ENCODE measurements at places on chromosomes 2 and 18.

DNA sequence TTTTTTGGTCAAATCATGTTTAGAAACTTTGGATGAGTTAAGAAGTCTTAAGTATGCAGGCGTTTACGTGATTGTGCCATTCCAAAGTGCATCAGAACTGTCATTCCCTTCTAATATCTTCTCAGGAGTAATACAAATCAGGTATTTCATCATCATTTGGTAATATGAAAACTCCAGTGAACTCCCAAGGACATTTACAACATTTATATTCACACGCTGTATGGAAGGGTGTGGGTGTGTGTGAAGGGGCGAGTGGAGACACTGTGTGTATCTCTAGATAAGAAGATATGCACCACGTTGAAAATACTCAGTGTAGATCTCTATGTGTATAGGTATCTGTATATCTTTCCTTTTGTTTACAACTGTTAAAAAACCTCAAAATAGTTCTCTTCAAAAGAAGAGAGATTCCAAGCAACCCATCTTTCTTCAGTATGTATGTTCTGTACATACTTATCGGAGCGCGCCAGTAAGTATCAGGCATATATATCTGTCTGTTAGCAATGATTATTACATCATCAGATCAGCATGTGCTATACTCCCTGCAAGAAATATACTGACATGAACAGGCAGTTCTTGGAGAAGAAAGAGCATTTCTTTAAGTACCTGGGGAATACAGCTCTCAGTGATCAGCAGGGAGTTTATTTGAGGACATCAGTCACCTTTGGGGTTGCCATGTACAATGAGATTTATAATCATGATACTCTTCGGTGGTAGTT is 29.3 kb downstream of the COX7A2L start:
- DNase-seq: no peak

DNA sequence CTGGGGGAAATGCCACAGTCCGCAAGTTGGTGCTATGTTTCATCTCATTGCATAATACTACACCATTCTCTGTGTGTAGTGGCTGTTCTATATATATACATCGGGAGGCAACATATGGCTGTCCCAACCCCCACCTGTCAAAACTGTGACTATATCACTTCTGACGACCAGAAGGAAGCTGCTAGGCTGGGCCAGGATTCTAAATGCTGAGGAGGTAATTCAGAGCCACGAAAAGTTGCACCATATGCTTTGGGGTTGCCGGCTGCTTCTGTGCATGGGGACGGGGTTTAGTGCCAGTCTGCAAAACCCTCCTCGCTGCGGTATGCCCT is 117.3 kb downstream of the MSH2 start:
- DNase-seq: peak; percentile 20

DNA sequence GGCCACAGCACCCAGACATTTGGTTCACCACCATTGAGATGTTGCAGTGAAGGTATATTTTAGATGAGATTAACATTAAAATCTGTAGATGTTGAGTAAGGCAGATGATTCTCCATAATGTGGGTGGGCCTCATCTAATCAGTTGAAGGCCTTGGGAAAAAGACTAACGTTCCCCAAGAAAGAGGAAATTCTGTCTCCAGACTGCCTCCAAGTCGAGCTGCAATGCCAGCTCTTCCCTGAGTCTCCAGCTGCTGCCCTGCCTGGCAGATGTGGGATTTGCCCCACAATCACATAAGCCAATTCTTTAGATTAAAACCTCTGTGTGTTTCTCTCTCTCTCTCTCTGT is 101.9 kb downstream of the PDCL3 start:
- no peak for DNase-seq

GRCh38 chr2:219302412-219302968 is 6.7 kb downstream of the PTPRN start:
- no peak for DNase-seq

GRCh38 chr2:143171817-143172216 is 42.6 kb downstream of the ARHGAP15 start:
- no peak for DNase-seq

GRCh38 chr2:11056614-11057013 is 98.7 kb upstream of the SLC66A3 start:
- DNase-seq: no peak
